ENCODE measurements at places on chromosomes 5 and 9. TPM values are rescaled to one million over a fixed set of nuclear protein-coding genes. Genes with fewer than 3 reads are reported as not detected.

SKP1 gene
- 424 TPM for total RNA-seq

MYMK gene
- total RNA-seq, result not detected

PTGR1 gene
- 44.6 TPM for total RNA-seq

PCDHB13 gene
- total RNA-seq, result 2.8 TPM

DNA sequence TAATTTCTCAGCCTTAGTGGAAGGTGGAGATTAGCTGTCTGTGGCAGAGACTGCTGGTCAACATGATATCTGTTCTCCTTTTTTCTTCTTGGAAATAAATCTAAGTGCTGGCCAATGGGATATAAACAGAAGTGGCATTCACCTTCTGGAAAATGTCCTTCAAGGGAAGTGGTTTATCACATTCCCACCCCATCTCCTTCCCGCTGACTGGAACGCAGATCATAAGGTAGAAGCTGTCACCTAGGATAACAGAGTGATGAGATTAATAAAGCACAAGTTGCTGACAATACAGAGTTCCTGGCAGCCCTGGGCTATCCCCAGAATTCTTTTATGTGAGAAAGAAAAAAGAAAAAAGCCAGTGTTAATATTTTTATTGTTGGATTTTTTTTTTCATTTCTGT is 109.7 kb upstream of the OSMR start:
- DNase-seq, result no peak

DNA sequence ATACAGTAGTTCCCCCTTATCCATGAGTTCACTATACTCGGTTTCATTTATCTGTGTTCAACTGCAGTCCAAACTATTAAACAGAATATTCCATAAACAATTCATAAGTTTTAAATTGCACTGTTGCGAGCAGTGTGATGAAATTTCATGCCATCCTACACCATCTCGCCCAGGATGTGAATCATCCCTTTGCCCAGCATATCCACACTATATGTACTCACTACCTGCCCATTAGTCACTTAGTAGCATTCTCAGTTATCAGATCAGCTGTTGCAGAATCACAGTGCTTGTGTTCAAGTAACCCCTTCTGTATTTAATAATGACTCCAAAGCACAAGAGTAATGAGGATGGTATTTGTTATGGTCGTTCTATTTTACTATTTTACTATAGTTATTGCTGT is 51.5 kb downstream of the SHOC1 start:
- no peak for DNase-seq

- no peak for DNase-seq
These were observed 137.6 kb downstream of the INSYN2B start for GRCh38 chr5:169842699-169843098.

All from Right ventricle myocardium superior (tissue), 1 donor.